NCI-H2029 treated with DMSO at 0.1 percent for 48 hours (cell line): ENCODE measurements at places on chromosomes 6 and 20.

DNA sequence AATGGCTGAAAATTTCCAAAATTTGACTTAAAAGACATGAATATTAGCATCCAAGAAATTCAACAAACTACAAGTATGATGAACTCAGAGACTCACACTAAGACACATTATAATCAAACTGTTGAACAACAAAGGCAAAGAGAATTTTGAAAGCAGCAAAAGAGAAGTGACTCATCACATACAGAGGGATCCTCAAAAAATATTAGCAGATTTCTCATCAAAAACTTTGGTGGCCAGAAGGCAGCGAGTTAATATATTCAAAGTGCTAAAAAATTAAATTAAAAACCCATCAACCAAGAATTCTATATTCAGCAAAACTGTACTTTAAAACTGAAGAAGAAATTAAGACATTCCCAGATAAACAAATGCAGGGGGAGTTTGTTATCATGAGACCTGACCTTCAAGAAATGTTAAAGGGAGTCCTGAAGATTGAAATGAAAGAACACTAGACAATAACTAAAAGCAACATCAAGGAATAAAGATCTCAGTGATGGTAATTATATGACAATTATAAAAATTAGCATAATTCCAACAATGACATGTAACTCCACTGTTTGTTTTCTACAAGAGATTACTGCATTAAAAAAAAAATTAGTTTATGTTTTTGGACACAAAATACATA is 150.0 kb downstream of the RNASET2 start:
- no peak for DNase-seq

DNA sequence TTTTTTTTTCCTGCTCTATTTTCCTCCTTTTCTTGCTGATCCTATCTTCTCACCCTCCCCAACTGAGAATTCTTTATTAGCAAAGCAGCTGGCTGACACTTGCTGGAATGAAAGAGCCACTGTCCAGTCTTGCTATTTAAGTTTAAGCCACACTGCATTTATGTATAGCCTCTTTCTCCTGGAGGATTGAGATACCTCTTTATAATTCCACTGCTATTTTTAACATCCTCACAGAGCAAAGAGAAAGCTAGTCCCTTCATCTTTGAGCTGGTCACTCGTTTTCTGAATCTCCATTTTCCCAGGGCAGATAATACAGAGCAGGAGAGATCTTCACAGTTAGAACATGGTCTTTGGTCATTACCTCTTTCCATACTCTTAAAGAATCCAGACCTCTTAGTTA is 36.0 kb upstream of the EEF1A1 start:
- no peak for DNase-seq

DNA sequence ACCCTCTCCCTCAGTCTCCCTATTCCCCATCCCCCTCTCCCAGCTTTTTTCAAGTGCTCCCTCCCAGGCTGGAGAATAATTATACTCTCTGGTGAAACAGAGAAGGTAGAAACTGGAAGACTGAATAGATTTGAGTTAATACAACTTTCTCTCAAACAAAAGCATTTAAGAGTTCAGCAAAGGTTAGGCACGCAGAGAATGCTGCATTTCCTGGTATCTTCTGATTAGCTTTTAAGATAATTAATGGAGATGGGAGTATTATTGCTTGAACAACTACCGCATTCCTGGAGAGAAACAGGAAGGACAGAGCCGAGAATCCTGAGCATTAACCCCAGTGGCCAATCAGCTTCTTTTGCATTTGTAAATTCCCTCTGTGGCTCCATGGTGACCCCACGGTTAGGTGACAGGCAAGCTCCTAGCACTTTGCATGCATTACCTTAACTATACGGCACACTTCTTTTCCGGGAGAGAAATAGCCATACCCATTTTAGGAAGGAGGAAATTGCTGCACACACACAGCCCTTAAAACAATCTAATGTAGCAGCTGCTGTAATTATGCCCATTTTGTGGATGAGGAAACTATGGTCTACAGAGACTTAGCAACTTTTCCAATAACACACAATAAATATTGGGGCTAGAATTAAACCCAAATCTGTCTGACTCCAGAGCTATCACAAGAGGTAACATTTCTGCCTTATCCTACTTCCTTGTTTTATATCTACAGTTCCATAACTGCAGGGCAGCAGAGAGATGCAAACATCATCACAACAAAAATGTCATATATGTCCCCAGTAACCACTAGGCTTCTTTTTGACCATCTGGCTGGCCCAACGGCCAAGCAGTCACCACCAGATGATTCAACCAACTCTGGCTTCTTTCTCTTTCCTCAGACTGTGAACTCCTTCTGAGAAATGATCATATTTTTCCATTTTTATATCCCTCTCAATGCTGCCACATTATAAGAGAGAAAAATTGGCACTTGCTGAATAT is 169.9 kb downstream of the CD24 start:
- no peak for DNase-seq

GRCh38 chr6:3557336-3557735 is 100.5 kb upstream of the SLC22A23 start:
- DNase-seq, result peak; percentile 49

- DNase-seq, result peak; percentile 15
These were observed 865 bp upstream of the DAAM2 start for GRCh38 chr6:39791311-39791710.

DNA sequence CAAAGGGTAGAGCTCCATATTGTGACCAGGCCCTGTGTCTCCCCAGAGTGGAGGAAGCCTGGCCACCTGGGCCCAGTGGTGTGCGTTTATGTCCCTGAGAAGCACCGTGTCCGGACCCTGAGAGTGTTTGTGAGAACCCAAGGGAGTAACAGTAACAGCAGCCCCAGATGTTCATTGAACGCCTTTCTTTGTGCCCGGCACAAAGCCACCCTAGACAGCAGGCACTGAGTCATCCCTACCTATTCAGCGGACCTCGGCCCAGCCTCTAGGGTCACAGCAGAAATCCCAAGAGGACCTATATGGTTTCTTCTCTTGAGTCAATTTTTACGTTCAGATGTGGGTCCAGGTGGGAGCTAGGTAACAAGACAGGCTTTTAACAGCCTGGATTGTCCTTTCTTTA is 24.5 kb downstream of the BCAS4 start:
- no peak for DNase-seq

DNA sequence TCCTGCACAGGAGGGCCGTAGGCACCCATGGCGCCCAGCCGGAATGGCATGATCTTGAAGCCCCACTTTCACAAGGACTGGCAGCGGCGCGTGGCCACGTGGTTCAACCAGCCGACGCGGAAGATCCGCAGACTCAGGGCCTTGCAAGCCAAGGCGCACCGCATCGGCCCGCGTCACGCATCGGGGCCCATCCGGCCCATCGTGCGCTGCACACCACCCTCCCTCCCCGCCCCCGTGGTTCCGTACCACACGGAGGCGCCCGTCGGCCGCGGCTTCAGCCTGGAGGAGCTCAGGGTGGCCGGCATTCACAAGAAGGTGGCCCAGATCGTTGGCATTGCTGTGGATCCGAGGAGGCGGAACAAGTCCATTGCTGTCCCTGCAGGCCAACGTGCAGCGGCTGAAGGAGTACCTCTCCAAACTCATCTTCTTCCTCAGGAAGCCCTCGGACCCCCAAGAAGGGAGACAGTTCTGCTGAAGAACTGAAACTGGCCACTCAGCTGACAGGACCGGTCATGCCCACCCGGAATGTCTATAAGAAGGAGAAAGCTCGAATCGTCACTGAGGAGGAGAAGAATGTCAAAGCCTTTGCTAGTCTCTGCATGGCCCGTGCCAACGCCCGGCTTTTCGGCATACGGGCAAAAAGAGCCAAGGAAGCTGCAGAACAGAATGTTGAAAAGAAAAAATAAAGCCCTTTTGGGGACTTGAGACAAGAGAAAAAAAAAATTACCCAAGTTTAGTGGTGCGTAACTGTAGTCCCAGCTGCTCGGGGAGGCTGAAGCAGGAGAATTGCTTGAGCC is 9.9 kb upstream of the NCOA5 start:
- DNase-seq, result no peak

- DNase-seq, result no peak
These were observed 5.4 kb downstream of the SYS1 start for GRCh38 chr20:45368221-45368980.

- DNase-seq, result no peak
These were observed 496.2 kb upstream of the JAG1 start for GRCh38 chr20:11170025-11170424.

DNA sequence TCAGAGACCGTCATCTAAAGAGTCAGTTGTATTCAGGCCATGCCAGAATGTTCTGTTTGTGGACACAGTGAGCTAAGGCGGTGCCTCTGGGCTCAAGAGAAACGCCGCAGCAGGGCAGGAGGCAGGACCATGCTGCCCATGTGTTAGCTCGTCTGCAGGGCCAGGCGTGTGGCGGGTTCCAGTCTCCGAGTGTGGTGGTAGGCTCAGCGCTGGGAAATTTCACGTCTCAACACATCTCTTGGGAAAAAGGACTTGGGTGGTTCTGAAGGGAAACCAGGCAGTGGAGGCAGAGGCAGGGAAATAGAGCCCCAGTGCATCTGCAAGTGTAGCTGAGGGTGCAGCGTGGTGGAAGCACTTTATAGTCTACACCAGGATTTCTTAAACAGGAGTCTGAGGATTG is 56.9 kb upstream of the TAGAP start:
- no peak for DNase-seq
